Pons (tissue), 1 donor: ENCODE measurements at places on chromosomes 4 and X.

GRCh38 chr4:88722276-88722780, 24.7 kb upstream of the NAP1L5 start:
- no peak for DNase-seq

DNA sequence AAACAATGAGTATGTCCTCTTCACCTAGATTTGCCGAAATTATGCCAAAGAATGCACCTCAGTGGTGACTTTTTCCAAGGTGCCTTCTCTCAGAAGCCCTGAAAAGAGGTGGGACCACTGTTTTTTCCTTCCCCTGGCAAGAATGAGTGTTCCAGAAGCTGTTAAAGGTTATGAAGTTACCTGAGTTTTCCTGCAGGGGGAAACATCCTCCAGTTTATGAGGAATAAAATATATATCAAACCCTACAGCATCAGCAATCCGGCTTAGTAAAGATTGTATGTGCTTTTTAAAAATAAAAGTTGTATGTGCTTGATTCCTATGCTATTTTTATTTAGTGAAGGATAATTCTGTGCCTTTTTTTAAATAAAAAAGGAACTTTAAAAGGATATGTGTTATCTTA, 73.3 kb downstream of the RBM46 start:
- DNase-seq, result no peak

DNA sequence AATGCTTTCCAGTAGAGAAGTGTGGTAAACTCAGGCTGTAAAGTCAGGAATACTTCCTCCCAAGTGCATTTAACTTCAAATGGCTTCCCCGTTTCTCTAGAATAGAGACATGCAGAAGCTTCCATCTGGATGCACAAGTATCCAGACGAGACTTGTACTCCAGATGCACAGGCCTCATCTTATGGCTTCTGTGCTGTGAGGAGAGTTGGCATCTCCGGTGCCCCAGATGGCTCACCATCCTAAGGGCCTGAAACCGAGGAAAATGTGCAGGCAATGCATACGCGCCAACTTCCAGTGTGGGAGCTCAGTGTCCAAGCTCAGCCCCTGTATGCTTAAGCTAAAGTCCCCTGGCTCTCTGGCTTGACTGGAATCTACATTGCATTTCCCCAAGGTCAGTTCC, 184.0 kb upstream of the TBL1X start:
- DNase-seq, result no peak

DNA sequence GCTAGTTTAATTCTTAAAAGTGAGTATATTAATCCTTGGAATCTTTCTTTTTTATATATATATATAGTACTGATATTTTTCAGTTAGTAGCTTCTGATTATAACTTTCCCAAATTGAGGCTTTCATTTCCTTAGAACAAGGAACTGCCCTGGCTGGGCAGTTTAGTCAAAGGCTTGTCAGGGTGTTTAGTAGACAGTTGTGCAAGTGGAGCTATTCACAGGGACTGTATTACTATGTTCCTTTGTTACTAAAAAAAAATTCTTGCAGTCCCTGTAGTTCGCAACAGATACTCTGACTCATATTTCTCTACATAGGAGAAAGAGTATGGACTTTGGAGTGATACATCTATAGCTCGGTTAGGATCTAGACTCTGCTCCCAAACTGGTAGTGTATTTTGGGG, 20.8 kb downstream of the USO1 start:
- no peak for DNase-seq

- DNase-seq, result peak; percentile 45
Observed at GRCh38 chr4:78776729-78777575, 802 bp downstream of the BMP2K start.

GRCh38 chr4:67658302-67658701, 42.7 kb downstream of the UBA6 start:
- DNase-seq, result no peak

- peak; percentile 41 for DNase-seq
Observed at GRCh38 chr4:151887031-151887815, 126.4 kb upstream of the GATB start.

DNA sequence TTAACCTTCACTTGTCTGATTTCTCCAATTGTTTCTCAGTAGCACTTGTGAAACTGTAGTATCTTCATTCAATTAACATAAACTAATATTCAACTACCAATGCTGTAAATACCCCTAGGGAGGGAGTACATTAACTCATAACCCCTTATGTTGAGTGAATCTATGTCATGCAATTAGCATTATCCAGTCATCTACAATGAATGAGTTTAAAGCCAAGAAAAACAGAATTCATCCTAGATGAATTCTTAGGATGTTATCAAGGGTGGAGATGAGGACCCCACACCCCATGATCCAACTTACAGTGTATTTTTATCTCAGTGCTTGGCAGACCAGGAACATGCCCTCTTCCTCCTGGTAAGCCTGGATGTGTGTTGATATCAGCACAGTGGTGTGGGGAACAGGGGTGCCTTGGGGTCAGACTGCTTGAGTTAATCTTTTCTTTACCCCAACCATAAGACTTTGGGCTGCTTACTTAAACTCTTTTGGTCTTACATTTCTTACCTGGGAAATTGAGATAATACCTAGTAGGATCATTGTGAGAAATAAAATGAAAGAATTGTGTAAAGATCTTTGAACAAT, 62.1 kb upstream of the SCOC start:
- no peak for DNase-seq

GRCh38 chr4:1982124-1983052, 26.4 kb downstream of the NELFA start:
- DNase-seq, result no peak

- DNase-seq, result peak; percentile 63
Observed at GRCh38 chr4:99998062-99998867, 48.2 kb upstream of the H2AZ1 start.

GRCh38 chrX:22136711-22137110, 104.6 kb downstream of the PHEX start:
- no peak for DNase-seq

GRCh38 chr4:139834981-139835391, 169.4 kb downstream of the MGST2 start:
- DNase-seq, result no peak

GRCh38 chr4:147088146-147088545, 142.5 kb upstream of the TTC29 start:
- no peak for DNase-seq

DNA sequence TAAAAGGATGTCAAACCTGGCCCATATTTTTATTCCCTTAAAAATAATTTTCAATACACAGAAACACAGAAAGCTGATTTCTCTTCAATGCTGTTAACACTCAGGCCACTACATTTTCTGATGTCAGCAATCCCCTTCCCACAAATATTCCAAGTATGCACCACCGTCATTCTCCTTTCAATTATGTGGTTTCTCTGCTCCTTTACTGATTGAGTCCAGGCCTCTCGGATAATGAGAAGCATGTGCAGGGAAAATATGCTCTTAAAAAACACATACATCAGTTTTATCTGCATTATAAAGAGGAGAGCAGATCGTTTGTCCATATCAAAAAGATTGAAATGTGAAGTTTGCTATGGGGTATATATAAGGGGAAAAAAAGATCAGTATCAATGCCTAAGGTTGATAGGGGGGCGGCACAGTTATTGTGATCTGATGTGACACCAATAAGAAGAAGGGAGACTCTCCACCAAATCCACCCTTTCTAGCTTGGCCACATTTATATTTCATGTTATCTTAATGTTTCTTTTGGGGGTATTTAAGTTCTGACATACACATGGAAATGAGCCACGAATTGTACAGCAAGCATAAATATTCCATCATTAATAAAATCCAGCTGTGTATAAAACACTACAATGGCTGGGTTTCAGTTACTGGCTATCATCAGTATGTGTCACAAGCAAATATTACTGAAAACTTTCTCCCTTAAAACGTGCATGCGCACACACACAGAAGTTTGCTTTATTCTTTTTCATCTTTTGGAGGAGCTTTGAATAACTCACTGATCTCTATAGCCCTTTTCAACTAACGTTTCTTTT, 6.4 kb downstream of the AMOT start:
- no peak for DNase-seq

DNA sequence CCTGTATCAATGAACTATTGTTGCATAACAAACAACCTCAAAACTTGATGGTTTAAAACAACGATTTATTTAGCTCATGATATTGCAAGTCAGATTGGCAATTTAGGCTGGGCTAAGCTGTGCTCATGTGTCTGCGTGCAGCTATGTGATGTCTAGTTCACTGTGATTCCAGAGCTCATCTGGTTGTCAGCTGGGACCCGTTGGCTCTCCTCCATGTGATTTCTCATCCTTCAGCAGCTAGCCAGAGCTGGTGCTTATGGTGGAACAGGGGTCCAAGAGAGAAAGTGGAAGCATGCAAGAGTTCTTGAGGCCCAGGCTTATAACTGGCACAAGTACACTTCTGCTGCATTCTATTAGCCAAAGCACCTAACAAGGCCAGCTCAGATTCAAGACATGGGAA, 28.8 kb upstream of the TRPC3 start:
- no peak for DNase-seq

DNA sequence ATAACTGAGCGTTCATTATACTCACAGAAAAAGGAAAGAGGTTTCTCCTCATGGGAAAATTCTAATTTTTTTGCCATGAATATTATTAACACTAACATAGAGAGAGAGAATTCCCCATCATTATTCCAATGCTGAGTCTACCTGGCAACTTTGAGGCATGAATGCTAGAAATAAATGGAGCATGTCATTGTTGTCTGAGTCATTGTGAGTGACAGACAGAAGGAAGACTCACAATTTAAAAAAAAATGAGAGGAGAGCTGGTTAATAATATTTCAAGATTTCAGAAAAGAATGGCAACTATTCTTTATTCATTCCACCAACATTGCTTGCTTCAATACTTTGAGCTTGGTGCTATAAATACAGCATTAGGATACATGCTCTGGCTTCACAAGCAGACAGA, 170.4 kb upstream of the HS3ST1 start:
- DNase-seq, result no peak

DNA sequence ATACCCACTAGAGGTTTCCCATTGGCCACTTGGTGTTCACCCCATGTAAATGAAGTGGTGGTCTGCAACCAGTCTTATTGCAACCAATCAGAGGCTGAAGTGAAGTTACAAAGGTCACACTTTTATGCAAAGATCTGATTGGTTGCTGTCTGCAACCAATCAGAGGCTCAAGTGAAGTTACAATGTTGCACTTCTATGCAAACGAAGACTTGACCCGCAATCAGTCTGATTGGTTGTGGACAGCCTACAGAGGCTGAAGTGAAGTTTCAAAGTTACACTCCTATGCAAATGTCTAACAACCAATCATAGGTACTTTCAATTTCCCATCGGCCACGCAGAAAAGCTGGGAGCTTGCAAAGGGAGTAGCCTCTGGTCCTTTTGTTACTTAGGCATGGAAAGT, 22.3 kb upstream of the XPNPEP2 start:
- no peak for DNase-seq

GRCh38 chrX:18166068-18166467, 54.6 kb downstream of the BEND2 start:
- DNase-seq, result no peak

DNA sequence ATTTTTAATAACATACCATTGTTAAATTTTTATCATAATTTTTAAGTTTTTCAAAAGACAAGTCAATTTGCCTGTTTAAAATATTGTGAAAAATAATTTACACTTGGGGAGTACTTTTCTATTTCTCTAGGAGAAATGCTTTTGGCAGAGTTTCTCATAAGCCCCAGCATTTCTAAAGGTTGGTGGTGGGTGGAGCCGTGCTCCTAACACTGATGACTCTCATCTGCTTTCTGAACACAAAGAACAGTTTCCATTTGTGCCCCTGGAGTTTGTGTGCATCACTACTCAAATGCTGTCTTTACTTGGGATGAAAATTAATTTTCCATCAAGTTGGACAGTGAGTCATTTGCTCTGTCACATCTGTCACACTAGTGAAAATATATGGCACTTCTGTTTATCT, 57.6 kb downstream of the TNIP2 start:
- no peak for DNase-seq

DNA sequence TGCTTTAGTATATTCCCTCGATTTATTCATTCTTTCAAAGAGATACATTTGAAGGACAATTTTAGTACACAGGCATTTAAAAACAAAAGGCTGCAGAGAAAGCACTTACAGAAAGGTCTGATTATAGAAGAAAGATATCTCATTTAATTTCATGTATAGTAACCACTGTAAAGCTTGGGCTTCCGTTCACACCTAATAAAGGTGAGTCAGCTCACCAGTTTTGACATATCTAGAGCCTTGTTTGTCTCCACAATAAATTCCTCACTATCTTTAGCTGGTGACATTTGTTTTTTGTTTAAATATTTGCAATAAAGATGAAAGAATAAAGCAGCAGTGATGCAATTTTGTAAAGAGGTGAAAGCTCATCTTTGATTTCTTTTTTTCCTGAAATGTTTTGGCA, 1.1 kb upstream of the EPHA5 start:
- no peak for DNase-seq

- no peak for DNase-seq
Observed at GRCh38 chrX:103626855-103627254, 1.9 kb upstream of the TCEAL1 start.

DNA sequence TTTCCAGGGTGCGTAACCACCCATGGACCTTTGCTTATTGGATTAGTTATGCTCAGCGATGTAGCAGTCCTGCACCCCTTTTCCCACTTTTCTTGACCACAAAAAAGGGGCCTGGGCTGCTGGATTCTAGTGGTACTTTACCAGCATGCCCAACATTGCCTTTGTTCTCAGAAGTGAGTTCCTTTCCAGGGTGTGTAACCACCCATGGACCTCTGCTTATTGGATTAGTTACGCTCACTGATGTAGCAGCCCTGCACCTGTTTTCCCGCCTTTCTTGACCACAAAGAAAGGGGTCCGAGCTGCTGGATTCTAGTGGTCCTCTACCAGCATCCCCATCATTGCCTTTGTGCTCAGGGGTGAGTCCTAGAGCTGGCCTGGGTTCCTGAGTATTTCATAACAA, 138.2 kb downstream of the COX18 start:
- DNase-seq, result no peak
